ENCODE measurements at places on chromosomes 5 and 9.
A peak's percentile ranks its signal among the peaks of the same experiment; 100 is the strongest.

DNA sequence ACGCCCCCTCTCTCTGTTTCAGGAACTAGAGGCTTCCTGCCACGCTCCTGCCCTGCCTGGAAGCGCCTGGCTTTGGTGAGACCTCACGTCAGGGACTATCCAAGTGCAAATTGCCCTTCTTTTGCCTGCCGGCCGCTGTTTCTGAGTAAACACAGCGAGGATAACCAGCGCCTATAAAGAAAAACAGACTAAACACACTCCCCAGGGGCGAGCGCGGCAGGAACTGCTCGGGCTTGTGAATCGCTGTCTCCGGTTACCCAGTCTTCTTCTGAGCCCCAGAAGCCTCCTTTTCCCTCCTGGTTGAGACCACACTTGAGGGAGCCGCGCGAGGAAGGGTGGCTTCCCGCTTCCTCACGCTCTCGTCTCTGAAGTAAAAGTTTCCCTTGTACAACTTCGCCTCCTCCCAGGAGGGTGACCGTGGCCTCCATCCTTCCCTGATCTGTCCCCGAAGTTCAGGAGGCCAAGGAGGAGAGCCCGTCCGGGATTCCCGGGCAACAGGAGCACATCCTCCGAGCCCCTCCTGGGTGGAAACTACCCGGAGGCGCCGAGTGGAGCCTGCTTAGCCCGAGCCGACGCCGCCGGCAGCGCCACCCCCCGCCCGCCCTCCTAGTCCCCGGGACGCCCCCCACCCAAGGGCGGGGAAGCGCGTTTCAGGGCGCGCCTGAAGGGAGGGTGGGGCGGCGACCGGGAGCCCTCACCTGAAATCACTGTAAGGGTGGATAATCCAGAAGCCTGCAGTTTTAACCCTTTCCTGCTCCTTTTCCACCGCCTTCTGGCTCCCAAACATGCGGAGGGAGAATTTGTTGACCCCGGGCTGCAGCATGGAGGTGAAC, 993 bp downstream of the HCN1 start:
- DNase-seq = peak; percentile 39

DNA sequence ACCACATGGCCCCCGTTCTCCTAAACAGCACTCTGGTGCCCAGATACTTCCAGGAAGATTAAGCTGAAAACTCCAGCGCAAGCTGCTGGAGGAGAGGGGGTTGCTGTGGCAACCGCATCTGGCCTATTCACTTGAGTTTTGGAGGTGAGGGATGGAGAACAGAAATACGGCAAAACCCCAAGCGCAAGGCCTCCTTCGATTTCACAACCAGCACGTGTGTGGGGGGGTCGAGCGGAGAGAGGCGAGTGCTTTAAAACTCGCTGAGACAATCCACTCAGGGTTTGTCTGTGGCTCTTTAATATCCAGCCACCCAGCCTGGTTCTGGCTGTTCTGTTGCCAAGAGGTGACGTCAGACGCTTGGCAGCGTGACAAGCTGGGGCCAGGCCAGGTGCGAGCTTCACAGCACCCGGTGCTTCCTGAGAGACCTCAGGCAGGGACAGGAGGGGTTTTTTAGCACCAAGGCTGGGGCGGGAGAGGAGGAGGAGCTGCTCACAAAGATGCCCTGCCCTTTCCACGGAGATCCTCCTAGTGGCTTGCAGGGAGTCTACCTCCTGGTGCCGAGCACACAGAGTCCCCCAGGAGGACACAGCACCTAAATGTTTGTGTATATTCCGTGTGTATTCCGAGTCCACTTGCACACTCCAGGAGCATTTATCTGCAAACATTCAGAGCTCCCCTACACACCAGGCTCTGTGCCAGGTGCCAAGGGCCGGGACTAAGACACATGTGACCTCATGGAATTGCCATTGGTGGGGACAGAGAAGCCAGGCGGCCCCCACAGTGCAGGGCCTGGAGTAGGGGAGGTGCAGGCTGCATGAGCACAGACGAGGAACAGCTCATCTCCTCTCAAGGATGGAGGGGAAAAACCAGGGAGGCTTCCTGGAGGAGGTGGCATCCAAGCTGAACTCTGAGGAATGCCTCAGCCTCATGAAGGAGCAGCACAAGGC, 194.6 kb downstream of the OLFM1 start:
- DNase-seq = peak; percentile 78

DNA sequence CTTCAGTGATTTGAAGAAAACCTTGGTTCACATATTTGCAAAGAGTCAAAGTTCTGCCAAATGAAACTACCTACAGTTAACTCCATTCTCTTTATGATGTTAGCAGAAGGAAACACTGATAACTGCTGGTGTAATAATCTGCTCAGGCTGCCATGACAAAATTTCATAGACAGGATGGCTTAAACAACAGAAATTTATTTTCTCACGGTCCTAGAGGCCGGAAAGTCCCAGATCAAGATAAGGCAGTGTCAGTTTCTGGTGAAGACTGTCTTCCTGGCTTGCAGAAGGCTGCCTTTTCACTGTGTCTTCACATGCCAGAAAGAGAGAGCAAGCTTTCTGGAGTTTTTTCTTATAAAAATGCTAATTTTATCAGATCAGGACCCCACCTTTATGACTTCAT, 102.4 kb upstream of the PARP8 start:
- no peak for DNase-seq

GRCh38 chr9:95175523-95175922, 142.0 kb downstream of the FANCC start:
- DNase-seq = no peak

GRCh38 chr9:129464972-129465833, 155.7 kb downstream of the C9orf50 start:
- no peak for DNase-seq

DNA sequence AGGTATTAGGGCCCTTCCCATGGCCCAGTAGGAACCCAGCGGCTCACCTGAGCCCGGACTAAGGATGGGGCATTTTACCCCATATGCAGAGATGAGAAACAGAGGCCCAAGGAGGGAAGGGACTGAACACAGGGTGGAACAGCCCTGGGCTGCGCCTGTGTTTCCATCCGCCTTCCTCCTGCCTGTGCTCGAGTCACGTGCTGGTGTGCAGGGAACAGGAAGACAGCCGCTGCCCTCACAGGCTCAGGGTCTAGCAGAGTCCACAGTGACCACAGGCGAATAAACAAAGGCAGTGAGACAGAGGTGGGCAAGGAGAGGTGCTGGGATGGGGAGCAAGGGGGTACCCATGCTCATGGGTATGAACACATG, 129.4 kb downstream of the C9orf50 start:
- DNase-seq = no peak

DNA sequence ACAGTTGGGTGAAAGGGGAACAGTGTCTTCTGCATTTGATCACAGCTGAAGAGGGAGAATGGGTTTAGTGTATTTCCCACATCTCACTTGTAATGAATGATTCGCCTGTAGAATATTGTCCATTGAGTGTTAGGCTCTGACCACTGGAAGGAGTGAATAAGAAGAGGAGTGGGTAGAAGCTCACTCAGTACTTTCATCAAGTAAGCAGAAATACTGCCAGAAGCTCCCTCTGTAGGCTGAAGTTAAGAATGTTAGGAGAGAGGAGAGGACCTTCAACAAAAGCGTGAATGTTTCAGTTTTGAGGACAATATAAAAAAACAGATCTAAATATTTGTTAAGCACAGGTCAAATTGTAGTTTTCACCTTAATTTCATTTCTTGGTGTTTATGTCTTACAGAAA, 27.5 kb downstream of the FSD1L start:
- no peak for DNase-seq

- DNase-seq = no peak
These were observed 109.9 kb downstream of the RPS23 start for GRCh38 chr5:82168294-82168693.

Measured in dorsolateral prefrontal cortex (tissue), 122 donors.